ENCODE measurements at places on chromosomes 4 and X.

DNA sequence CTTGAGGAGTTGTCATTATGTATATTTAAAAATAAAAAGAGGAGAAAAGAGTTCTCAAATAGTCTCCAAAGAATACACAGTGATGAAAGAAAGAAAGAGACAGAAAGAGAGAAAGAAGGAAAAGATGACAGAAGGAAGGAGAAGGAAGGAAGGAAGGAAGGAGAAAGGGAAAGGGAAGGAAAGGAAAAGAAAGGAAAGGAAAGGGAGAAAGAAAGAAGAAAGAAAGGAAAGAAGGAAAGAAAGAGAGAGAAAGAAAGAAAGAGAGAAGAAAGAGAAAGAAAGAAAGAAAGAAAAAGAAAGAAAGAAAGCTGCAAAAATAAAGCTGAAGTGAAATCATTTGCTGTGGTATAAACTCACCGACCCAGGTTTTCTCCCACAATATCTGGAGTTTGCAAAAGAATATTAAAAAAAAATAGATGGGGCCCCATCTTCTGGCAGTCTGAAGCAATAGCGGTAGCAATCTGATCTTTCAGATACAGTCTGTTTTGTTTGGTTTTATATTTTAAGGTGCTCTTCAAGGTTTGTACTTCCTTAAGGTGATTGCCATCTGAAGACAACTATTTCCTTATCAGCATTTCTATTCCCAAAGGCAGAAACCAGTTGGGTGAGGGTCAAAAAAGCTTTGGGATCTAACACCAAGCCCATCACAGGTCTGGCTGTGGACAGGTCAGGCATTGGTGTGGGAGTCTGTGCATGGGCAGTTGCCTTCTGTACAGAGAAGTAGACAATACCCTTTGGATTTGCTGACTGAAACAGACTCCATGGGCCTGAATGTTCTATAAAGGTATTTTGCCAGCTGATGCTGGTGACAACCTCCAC is 160.4 kb downstream of the CPEB2 start:
- no peak for DNase-seq

- DNase-seq = no peak
Measured at GRCh38 chr4:74768857-74769525, 25.3 kb downstream of the BTC start.

GRCh38 chr4:101264512-101264911 is 82.8 kb downstream of the PPP3CA start:
- no peak for DNase-seq

DNA sequence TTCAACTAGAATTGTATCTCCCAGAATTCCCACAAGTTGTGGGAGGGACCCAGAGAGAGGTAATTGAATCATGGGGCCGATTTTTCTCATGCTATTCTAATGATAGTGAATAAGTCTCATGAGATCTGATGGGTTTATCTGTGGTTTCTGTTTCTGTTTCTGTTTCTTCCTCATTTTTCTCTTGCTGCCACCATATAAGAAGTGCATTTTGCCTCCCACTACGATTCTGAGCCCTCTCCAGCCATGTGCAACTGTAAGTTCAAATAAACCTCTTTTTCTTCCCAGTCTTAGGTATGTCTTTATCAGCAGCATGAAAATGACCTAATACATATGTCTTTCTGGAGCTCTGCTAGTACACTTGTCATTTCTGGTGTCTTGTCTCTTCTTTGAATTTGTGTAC is 22.1 kb upstream of the OR13H1 start:
- no peak for DNase-seq

DNA sequence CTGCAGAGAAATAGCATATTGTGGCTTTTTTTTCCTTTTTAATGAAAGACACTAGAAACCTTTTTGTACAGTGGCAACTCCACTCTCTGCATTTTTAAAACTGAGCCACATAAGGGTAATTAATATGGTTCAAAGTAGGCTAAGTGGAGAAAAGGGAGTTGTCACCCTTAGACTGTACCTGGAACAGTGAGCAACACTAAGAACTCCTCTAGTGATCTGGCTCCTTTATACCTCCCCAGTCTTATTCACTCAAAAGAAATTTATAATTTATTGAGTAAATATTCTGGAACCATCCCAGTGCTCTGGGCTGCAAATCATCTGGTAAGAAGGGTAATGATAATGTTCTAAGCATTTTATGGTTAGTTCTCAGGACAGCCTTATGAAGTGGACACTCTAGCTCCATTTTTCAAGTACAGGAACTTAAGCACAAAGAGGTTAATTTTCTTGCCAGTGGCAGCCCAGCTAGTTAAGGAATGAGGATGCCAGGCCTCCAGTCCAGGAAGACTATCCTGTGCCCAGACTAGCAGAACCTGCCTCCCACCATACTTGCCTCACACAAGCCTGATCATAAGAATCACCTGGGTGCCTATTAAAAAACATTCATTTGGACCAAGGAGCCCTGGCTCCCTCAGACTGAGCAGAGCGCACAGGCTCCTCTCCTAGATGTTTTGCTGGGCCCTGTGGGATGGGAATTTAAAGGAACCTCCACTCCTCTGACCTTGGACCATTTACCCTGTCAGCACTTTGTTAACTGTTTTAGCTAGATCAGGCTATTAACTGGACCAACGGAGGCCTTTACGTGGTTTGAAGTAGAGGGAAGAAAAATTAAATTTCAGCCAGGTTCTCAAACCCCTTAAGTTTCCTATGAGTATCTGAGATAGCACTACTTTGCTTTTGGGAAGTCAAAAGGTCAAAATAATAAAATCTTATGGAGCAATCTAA is 102.6 kb downstream of the PDE5A start:
- no peak for DNase-seq

- DNase-seq = no peak
Measured at GRCh38 chr4:107845681-107846080, 20.9 kb downstream of the SGMS2 start.

- DNase-seq = no peak
Measured at GRCh38 chr4:159598602-159599001, 495.7 kb downstream of the RAPGEF2 start.

- DNase-seq = peak; percentile 92
Measured at GRCh38 chr4:140308366-140309123, 64.9 kb upstream of the SCOC start.

GRCh38 chrX:6930307-6930849 is 217.1 kb upstream of the STS start:
- no peak for DNase-seq

- DNase-seq = peak; percentile 41
Measured at GRCh38 chr4:38117591-38117990, 157.4 kb downstream of the PTTG2 start.

- no peak for DNase-seq
Measured at GRCh38 chr4:11072463-11072862, 356.2 kb downstream of the HS3ST1 start.

GRCh38 chr4:167544391-167544790 is 310.1 kb upstream of the SPOCK3 start:
- DNase-seq = no peak

- DNase-seq = no peak
Measured at GRCh38 chr4:64771149-64771548, 361.9 kb upstream of the TECRL start.

DNA sequence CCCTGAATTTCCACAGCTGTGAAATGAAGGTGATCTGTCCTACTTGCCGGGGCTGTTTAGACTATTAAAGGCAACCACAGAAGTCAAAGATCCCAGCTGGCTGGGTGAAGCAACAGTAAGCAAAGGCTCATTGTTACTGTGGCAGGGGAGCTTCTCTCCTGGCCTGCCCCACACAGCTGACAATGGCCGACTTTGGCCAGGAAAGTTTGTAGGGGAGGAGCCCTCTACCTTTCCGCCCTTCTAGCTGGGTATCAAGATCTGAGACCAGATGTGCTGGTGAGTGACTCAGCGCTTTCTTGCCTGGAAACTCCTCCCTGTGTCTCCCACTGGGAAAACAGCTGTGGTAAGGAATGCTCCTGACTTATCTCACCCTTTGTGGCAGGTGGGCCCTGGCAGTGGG is 21.1 kb downstream of the RASSF6 start:
- DNase-seq = no peak

- DNase-seq = no peak
Measured at GRCh38 chr4:39205000-39205399, 22.7 kb downstream of the WDR19 start.

DNA sequence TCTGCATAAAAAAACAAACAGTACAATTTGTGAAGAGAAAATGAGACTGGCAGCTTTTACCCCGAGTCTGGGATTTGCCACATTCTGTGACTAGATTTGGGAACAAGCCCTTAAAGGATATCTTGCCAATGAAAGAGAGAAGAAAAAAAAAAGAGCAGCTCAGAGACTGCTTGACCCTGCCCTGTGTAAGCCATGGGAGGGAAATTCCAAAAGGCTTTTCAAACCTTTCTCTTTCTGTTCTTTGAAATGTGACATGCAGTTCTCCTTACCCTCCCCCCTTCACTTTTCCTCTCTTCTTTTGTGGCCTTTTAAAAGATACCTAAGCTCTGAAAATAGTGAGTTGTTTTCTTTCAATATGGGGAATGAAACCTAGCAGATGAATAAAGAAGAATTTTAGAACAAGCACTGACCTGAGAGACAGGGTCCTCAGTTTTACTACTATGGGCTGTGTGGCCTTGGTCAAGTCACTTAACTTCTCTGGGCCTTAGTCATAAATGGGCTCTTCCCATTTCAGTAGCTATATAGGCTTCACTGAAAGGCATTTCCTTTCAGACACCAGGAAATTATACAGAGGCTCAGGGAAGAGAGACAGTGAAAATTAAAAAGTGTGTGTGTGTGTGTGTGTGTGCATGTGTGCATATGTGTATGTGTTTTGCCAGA is 5.1 kb downstream of the CCDC160 start:
- no peak for DNase-seq

GRCh38 chr4:48602222-48602621 is 112.2 kb downstream of the ZAR1 start:
- no peak for DNase-seq

DNA sequence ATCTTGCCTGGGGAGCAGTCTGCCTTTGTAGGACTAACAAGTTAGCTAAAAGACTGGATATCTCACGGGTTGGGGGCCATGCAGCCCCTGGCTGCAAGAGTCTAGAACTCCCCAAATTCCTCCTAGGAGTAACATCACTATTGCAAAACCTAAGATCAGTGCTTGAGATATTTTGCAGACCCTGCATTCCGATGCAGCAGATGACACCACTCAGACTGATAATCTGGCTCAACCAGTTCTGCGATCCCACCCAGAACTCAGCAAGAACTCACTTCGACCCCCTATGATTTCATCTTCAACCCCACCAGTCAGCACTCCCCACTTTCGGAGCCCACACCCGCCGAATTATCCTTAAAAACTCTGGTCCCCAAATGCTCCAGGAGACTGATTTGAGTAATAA is 834.0 kb downstream of the C4orf33 start:
- no peak for DNase-seq

GRCh38 chrX:67563469-67564448 is 19.9 kb downstream of the AR start:
- DNase-seq = no peak

- no peak for DNase-seq
Measured at GRCh38 chr4:157221426-157221894, 932 bp downstream of the GRIA2 start.

DNA sequence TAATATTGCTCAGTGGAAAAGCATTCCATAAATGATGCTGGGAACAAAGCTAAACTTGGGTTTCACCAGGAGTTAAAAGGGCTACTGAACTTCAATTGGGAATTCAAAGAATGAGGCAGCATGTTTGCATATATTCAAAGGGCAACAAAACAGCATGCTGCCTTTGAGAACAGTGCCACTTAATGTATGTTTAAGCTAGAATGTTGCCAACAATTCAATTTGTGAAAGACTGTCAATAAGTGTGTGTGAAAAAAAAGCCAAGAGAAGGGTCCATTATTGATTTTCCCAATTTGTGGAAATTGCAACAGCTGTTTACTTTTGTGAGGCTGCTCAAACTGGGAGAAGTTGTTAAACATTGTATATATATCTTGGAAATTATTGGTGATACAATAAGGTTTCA is 701.9 kb upstream of the ACTRT1 start:
- no peak for DNase-seq

- no peak for DNase-seq
Measured at GRCh38 chrX:110678591-110678990, 117.0 kb downstream of the CHRDL1 start.

DNA sequence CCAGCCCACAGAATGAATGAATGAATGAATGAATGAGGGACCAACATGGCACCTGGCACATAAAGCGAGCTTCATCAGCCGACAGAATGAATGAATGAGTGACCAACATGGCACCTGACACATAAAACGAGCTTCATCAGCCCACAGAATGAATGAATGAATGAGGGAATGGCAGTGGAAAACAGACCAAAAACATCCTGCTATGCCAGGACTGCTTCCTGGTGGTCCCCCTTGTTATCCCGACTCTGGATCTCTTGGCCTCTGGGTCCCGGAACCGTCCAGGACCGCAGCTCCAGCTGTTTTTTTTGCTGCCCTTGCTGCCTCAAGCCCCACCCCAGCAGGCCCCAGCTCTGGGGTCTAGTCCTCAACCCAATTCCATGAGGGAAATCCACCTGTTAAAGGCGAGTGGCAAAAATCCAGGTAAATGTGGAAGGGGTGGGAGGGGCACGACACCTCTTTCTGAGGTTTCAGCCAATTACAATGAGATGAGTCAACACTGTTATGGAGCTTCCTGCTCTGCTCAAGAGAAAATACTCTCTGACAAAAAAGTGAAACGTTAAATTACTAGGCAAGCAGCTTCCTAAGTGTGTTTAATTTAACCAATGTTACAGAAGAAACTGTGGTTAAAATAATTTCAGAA is 72.0 kb upstream of the MTNR1A start:
- no peak for DNase-seq

DNA sequence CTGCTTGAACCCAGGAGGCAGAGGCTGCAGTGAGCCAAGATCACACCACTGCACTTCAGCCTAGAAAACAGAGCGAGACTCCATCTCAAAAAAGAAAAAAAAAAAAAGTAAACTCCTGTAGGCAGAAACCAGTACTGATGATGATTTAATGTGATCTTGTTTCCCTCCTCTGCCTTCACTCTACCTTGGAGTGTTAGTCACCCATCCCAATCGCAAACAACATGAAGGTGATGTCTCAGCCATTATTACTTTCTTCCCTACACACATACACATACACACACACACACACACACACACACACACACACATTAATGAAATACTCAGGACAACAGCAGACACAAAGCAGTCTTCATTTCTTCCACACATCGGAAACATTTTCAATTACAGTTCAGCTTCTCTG is 15.6 kb downstream of the XKRX start:
- no peak for DNase-seq

DNA sequence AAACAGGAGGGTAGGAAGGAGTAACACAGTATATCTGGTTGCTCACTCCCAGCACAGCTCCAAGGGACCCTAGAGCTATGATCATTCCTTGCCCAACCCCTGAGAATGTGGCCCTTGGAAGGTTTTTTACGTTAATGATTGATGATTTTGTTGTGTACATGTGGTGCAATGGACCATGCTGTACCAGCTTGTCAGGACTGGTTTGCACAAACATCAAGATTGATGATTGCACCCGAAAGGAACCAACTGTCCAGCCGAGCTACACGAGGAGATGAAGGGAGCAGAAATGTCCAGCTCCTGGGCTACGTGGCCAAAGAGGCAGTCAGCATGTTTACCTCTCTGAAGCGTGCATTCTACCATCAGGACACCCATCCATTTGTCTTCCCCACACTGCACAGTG is 83.2 kb upstream of the USP9X start:
- no peak for DNase-seq

Data from posterior vena cava (tissue), 2 donors.